ENCODE measurements at places on chromosomes 16 and 17. TPM values are rescaled to one million over a fixed set of nuclear protein-coding genes. Genes with fewer than 3 reads are reported as not detected.

Gene ITGAL
- total RNA-seq: not detected

- peak; percentile 59 for DNase-seq
Observed at GRCh38 chr16:4506450-4506849, 30.3 kb downstream of the HMOX2 start.

DNA sequence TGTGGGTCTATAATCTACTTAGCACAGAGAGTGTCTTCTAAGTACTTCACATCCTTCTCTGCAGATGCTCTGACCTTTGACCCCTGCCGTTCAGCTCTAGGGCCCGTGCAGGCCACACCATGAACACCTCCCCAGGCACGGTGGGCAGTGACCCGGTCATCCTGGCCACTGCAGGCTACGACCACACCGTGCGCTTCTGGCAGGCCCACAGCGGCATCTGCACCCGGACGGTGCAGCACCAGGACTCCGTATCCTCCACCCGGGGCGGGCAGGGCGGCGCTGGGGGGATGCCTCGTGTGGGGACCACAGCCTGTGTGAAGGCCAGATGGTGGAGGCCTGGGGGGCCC is 686 bp downstream of the MLST8 start:
- no peak for DNase-seq

DNA sequence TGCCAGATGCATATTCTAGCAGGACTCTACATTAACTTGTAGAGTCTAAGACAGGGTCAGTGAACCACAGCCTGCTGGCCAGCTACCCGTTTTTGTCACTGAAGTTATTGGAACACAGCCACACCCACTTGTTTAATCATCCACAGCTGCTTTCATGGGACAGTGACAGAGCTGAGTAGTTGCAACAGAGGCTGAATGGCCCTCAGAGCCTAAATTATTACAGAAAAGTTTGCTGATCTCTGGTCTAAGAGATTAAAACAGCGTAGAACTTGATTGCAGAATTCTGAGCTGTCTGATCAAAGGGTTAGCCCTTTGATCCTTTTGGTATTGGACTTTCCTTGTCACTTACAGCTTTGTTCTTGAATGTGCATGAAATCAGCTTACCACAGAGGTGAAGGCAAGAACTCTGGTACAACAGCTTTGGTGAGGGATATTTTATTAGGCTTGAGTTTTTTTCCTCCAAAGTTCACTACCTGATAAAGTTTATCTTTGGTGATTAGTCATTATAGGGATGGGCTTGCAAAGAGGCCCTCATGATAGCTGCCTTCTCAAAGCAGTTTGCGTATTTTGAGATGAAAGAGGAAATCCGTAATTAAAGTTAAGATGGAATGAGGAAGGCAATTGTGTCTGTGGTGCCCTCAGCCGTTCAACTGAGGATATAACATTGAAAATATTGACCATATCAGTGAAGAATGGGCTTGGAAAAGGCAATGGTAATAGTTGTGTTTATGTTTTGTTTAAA is 23.6 kb downstream of the ALDH3A2 start:
- peak; percentile 74 for DNase-seq

DNA sequence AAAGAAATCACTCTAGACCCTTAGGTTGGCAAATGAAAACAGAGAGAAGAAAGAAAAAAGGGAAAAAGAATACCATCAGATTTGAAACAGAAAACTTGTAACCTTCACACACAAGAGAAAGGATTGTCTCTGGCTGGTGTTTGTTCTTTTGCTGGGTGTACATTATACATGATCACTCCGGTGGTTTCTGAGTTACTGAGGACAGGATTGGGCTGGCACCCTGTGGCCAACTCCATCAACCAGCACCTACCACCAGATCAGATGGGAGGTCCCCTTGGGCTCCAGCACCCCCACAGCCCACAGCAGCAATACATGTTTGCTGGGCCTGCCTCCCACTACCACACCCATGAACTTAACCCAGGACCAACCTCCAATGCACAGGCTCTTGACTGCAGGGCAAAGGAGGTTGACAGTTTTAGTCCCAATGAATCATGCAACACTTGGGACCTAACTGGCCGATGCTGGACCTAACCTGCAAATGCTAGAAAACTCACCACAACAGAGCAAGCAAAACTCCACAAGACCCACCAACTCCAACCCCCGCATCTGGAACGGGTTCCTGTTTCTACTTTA is 308.3 kb downstream of the SOX9 start:
- DNase-seq: no peak

DNA sequence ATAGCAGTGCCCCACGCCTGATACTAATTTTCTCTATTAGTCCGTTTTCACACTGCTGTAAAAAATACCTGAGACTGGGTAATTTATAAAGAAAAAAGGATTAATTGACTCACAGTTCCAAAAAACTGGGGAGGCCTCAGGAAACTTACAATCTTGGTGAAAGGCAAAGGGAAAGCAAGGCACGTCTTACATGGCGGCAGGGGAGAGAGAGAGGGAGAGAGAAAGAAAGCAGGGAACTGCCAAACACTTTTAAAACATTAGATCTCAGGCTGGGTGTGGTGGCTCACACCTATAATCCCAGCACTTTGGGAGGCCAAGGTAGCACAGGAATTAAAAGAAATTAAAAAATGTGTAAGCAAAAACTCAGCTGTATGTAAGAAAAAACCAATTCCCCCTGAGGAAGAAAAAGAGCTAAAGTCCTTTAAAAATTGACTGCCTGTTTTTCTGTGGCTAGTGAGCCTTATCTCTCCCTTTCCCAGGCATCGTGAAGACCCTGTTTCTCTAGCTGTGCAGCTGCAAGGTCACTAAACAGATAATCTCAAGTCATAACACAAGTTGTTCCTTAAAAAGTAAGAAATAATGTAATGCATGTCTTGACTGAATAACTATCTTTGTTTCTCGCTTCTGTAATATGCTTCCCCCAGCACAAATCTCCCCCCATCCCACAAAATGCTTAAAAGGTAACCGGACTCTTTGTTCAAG is 14.0 kb downstream of the ZSCAN10 start:
- no peak for DNase-seq

DNA sequence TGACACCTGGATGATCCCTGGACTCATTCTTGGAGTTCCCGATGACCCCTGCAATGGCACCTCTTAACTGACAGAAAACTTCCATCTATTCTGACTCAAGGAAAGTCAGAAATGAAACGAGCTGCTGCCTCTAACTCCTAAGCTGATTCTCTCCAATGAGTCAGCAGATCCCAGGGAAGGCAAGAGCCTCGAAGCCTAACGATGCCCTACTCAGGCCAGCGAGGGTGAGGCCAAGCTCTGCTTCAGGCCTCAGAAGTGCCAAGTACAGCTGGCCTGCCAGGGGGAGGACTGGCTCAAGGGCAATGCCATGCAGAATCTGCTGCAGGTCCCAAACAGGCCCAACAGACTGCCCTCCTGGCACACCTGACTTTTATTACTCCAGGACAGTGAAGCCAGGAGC is 36.3 kb downstream of the PLXDC1 start:
- peak; percentile 37 for DNase-seq
